Stimulated activated CD8-positive, alpha-beta memory T cell treated with anti-CD3 and anti-CD28 coated beads, Interleukin-15, amount 100 ng/mL, for 24 hours (primary cell): ENCODE measurements at places on chromosomes 2 and 18.

DNA sequence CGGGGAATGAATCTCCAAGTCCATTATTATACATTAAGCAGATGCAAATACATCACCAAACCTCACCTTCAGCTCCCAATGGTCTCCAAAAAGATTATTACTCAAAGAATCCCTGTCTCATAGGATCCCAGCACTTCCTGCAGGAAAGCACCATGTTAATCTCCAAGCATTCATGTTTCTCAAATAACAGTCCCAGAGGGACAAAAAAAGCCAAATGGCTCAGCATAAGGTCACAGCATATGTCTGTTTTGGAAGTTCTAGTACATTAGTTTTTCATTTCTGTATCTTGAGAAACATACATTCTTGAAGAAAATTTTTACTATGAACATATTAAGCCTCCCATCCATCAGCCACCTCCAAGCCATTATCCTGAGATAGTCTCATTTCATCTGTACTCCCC is 103.3 kb downstream of the METTL4 start:
- no peak for DNase-seq

GRCh38 chr2:96692094-96692971 is 47.5 kb downstream of the LMAN2L start:
- DNase-seq = no peak

DNA sequence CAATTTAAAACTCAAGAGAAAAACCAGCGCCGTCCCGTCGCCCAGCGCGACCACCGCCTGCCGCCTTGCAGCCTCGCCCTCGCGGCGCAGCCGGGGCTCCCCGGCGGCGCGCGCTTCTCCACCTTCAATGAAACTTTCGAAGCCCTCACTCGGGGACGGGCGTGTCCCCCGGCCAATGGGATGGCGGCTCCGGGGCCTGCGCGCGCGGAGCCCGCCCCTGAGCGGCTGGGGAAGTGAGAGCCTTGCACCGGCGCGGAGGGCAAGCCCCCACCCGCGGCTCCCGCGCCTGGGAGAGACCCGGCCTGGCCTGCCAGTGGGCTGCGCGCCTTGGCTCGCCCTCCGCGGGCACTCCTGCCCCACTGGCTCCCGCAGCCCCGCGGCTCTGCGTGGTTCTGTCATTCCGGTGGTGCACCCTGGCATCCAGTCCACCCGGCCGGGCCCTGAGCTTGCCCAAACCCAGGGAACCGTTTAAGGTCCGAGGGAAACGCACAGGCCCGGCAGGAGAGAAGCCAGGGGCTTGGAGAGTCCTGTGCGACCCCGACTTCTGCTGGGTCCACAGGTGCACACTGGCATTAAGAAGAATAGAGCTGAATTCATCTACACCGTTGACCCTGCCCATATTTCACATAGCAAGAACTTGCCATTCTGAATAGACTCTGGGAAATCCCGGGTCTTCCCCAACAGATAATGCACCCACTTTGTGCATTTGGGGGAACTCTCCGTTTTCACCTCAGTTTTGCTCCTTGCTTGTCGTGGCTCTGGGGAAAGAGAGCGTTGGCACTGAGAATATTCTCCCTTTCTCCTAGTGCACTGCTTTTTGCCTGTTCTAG is at the start of gene PIEZO2:
Gene PIEZO2 (minus strand): TSS at position 129 of the 830 bp plus-strand sequence. CDS start 981 bp downstream, outside the sequence.
- no peak for DNase-seq

DNA sequence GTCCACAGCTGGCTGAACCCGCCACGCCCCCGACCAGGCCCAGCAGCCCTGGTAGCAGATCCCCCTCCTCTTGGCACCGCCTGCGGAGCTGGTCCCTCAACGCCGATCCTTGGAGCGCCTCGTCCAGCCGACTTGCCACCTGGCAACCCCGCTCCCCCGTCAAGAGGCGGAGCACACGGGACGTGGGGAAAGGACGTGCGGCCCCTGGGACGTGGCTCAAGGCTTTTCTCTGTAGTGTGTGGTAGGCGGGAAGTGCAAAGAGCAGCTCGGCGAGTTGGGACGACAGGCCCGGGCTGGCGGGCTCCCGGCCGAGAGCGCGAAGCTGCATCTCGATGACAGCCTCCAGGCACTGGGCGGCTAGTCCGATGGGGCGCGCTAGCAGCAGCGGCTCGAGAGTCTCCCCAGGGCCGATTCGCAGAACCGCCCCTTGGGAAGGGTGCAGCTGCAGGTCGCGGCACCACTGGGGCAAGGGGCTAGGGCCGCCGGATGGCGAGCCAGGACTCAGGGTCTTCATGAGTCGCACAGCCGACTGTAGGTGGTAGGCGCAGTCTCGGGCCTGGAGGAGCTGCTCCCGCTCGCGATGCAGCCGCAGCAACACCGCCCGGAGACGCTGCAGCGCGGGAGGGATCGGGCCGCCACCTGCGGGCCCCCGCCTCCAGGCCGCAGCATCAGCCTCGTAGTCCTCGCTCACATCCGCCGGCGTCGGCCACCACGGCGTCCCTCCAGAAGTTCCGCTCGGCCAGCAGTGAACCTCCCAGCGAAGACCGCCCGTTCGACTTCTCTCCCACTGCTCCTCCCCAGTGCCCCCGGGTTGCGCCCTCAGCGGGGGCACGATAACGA is 617 bp downstream of the CCDC142 start:
- DNase-seq = no peak

- no peak for DNase-seq
Measured at GRCh38 chr18:62877411-62878221, 162.3 kb downstream of the PHLPP1 start.
